ENCODE measurements at places on chromosomes 3 and 15. TPM values are rescaled to one million over a fixed set of nuclear protein-coding genes. Genes with fewer than 3 reads are reported as not detected.

GRCh38 chr15:72463702-72464101 lies 10.4 kb upstream of the ARIH1 start:
- no peak overlapping the region for H3K27ac ChIP-seq
- H3K27me3 ChIP-seq, result no peaks in the 10 kb centered on the region
- no peaks in the 10 kb centered on the region for H3K4me1 ChIP-seq
- no peak overlapping the region for H3K4me3 ChIP-seq

GRCh38 chr3:146637871-146638270 lies 32.7 kb upstream of the PLSCR5 start:
- H3K27ac ChIP-seq, result no peak overlapping the region
- no peaks in the 10 kb centered on the region for H3K4me1 ChIP-seq
- no peaks in the 10 kb centered on the region for H3K27me3 ChIP-seq
- no peaks in the 10 kb centered on the region for H3K36me3 ChIP-seq

DNA sequence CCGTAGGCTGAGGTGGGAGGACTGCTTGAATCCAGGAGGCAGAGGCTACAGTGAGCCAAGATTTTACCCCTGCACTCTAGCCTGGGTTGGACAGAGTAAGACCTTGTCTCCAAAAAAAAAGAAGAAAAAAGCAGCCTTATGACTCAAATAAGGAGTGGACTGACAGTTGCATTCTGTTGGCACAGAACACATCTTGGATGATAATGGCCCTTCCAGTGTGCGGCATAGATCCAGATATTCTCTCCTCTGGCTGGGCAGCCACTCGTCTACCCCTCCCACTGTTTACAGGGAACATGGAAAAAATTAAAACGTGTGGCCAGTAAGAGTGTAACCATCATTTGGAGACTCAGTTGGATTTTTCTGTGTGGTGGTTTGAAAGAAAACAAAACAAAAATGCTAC lies 118.6 kb upstream of the RNF7 start:
- no peaks in the 10 kb centered on the region for H3K27me3 ChIP-seq
- no peak for DNase-seq
- H3K27ac ChIP-seq, result no peak overlapping the region
- no peaks in the 10 kb centered on the region for H3K4me1 ChIP-seq
- no peaks in the 10 kb centered on the region for H3K36me3 ChIP-seq
- H3K4me3 ChIP-seq, result no peak overlapping the region

MORC1 gene
- not detected for total RNA-seq

DNA sequence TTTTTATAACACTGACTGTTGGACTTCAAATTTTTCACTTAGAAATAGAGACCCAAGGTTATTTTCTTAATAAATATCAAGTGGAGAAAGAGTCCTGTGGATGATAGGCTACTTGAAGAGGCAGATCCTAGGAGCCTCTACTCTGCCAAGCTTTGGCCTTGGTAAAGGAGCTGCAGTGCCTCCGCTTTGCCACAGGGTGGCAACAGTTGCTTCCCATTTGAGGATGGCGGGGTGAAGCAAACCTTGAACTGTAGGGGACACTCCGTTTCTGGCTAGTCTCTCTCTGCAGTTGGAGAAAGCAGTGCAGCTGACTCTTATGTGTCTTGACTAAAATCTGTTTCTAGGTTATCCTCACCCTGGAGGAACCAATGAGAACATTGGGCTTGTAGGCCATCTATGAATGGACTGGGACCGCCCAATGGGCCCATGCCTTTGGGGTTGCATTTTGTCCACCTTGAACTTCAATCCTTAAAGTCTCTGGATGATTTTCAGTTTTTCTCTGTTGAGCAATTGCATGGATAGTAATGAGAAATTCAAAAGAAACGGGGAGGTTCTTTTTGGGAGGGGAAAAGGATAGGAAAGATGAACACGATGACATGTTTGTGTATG lies 9.8 kb downstream of the SCG5 start:
- DNase-seq, result no peak
- H3K4me3 ChIP-seq, result no peak overlapping the region
- H3K27ac ChIP-seq, result no peak overlapping the region

- DNase-seq, result no peak
- no peaks in the 10 kb centered on the region for H3K27me3 ChIP-seq
- H3K4me3 ChIP-seq, result no peak overlapping the region
- no peaks in the 10 kb centered on the region for H3K4me1 ChIP-seq
Measured at GRCh38 chr15:77064539-77065308, 6.2 kb downstream of the TSPAN3 start.

RPL22L1 gene
- total RNA-seq, result 196 TPM

All from breast epithelium (tissue), 4 donors.